ENCODE measurements at places on chromosomes 4 and X.
A peak's percentile ranks its signal among the peaks of the same experiment; 100 is the strongest.

DNA sequence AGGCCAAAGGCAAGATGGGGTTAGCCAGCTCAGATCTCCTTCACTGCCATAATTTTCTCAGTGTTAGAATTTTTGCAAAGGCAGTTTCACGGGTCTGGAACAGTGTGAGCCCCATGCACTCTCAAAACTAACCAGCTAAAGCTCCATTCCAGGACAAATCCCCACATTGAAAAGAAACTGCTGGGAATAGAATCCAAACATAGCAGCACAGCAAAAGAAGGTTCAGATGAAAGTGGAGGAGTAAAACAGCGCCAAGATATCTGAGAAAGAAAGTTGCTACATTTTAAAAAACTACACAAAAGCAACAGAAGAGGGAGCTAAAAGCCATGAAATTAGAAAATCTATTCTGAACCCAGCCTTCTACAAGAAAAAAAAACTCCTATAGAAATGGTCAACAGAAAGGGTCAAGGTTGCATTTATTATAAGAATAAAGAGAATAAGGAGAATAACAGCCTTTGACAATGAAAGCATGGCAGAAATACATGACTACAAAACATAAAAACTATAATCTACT is 39.6 kb upstream of the SLC7A3 start:
- DNase-seq: peak; percentile 39

- no peak for DNase-seq
Observed at GRCh38 chr4:163592212-163592611, 97.7 kb downstream of the TMA16 start.

DNA sequence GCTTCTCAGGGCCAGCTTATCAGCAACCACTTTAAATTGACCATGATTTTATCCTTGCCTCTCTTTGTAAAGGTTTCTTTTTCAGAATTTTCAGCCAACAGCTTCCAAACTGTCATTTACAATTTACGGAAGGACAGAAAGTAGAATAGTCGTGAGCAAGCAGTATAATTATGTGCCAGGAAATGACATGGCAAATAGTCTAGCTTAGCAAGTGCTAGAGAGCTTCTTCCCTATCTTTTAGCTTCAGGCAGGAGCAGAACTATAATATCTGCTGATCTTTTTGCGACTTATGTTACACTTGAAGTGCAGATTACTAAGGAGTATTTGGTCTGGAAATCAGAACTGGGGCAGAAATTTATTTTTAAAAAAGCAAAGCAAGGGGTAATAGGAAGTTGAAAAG is 123.0 kb upstream of the AP1S2 start:
- DNase-seq: no peak

DNA sequence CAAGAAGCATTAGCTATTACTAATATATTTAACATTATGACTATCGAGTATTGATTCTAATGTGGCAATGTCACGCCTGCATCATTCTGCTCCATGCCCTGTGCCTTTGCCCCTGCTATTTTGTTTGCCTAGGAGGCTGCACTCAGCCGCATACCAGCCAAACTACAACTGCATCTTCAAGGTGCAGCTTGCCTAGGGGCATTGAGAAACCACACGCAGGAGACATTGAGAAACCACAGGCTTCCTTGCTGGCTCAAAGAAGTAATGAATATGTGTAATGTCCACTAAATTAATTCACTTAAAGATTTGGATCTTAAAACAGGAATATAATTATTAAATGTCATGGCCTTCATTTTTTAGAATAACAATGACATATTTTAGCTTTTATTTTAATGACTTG is 683.6 kb upstream of the TENM3 start:
- DNase-seq: peak; percentile 90

DNA sequence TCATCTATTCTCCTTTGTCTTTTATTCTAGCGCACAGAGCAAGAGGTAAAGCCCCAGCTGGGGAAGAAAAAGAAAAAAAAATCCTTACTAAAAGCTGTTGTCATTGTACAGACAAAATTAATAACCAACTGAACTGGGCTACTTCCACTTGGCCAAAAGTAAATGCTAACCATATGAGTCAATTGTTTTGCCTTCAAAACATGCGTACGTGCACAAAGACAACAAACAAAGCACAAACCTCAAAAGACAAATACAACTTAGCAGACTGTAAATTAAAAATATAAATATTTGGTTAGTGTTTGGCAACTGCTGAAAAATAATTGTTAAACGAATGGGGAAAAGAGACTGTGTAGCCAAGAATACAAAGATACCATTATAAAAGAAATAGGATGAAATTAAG is 5.9 kb downstream of the EDA2R start:
- no peak for DNase-seq
